Omental fat pad (tissue), 4 donors: ENCODE measurements at places on chromosomes 7 and 10. TPM values are rescaled to one million over a fixed set of nuclear protein-coding genes. Genes with fewer than 3 reads are reported as not detected.

OR2A5 gene
- total RNA-seq: not detected

MKRN1 gene
- total RNA-seq: 61.9 TPM

MORN4 gene
- 0.36 TPM for total RNA-seq

- DNase-seq: no peak
Observed at GRCh38 chr7:155268211-155268610, 29.5 kb upstream of the INSIG1 start.

DNA sequence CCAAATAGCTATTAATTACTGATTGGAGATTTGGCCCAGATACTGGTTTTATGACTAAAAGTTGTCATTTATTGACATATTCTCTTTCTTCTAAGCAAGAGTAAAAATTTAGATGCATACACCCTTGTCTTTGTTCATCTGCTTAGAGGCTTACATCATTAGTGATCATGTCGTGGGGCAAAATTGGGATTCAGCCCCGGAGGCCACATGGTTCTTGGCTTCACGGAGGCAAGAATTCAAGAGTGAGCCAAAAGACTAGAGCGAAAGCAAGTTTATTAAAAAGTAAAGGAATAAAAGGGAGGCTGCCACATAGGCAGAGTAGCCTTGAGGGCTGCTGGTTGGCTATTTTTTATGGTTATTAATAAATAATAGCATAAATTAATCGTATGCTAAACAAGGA, 41.1 kb downstream of the MINPP1 start:
- no peak for DNase-seq

NRG3 gene
- not detected for total RNA-seq

DNAJC12 gene
- 1.9 TPM for total RNA-seq

CYP2C18 gene
- total RNA-seq: not detected

KCND2 gene
- 1.8 TPM for total RNA-seq

MMD2 gene
- not detected for total RNA-seq
